Germinal center (tissue), 1 donor: ENCODE measurements at places on chromosomes 6 and 20.

- DNase-seq: no peak
Measured at GRCh38 chr20:61166324-61166723, 85.7 kb upstream of the CDH4 start.

- no peak for DNase-seq
Measured at GRCh38 chr6:41509580-41509979, 36.6 kb upstream of the FOXP4 start.

GRCh38 chr6:22325481-22325880 lies 28.6 kb upstream of the PRL start:
- no peak for DNase-seq

DNA sequence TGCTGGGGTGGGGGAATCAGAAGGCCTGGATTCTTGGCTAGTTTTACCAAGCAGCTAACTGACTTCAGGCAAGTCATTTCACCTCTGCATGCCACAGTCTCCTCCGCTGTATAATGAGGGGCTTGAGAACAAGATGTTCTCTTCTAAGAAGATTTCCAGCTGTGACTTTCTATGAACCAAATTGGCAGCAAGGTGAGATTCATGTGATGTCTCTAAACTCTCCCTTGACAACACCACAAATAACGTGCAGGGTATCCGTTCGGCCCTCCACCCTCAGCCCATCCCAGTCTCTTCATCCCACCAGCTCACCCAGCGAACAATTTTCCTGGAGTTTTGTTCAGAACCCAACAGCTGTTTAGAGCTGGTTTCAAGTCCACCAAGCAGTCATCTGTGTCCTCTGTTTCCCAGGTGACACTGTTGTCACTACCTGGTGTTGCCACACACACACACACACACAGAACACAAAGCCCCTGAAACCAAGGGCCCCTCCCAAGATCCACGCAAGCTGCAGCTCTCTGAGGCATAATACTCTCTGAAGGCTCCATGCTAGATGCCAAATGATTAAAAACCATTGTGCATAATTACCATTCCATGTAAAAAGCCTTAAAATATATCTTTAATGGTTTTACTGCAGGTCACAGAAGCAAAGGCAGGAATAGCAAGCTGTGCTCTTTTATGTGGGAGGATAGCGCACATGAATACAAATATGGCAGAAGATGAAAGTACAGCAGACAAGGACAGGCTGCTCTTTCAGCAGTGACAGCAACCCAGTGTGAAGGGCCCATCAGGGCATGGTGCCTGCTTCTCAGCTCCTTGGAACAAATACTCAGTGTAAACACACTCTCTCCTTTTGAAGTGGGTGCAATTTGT lies 48.2 kb downstream of the ARHGAP18 start:
- no peak for DNase-seq

- no peak for DNase-seq
Measured at GRCh38 chr6:16688984-16689636, 72.2 kb downstream of the ATXN1 start.

DNA sequence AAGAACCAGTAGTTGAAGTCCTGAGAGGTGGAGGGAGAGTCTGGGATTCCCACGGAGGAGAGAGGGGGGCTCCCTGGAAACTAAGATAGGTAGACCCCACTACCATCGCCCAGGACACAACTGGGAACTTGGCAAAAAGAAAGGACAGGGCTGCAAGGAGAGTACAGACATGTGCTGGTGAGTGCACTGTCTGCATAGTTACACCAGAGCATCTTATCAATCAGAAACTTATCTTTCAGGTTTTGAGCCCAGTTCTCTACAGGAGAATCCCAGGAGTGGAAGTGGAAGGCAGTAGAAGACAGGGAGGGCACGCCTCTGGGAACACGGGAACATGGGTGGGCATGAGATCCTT lies 12.2 kb downstream of the NFKBIL1 start:
- no peak for DNase-seq

DNA sequence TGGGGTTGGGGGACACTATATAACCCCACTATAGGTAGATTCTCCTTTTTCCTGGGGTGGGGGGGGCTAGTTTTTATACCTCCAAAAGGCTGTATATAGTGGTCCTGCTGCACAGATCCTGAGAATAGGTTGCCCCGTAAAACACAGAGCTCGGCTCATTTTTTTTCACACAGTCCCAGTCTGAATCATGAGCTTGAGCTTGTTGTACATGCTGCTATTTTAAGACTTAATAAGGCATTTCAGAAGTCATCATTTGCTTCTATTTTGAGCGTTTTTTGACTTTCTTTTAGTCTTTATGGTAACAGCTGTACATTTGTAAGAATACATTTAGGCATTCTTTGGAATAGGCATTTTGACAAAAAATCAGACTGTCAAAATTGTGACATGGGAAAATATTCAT lies 30.5 kb downstream of the SLC9A8 start:
- no peak for DNase-seq

DNA sequence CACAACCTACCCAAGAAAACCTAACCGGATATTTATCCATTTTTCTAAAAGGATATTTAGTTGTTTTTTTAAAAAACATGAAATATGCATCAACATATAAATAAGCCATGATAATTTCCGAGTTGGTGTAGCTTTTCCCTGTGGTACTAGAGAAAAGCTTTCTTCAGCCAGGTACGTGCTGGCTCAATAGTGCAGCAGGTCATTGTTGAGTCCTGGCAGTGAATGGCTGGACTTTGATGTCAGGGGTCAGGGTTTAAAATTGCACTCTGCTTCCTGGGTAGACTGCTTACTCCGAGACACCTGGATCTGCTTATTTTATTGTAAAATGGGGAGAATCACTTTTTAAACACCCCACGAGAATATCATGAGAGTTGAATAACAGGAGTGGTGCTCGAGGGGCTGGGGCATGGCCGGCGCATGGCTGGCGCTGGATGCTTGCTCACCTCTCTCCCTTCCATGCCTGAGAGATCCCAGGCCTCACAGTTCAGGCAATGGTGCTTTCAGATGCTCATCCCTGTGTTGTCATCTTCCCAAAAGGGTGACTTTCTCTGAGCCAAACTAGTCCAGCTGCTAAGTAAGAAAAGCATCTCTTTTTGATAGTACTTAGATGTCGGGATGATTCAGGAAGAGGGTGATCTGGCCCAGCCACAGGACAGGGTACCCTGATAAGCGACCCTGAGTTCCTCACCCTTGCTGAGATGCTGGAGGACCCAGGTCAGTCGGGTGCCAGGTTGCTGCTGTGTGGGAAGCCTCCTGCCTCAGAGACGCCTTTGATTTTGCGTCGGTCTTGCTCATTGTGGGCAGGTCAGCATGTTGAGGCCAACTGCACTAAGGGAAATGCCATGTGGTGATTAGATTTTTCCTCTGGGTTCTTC lies 269.1 kb upstream of the FOXQ1 start:
- no peak for DNase-seq

DNA sequence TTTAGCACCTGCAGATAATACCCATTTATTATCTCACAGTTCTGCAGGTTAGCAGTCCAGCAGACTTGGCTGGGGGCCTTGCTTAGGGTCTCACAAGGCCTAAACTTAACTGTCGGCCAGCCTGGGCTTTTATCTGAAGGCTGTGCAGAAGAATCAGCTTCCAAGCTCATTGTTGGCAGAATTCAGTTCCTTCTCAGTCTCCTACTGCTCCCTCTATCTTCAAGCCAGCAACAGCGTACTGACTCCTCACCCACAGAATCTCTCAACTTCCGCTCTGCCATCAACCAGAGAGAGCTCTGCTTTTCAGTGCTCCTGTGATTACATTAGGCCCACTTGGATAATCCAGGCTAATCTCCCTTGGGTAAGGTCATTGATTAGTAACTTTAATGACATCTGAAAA lies 30.2 kb upstream of the NHSL1 start:
- DNase-seq: no peak

GRCh38 chr6:109872968-109873545 lies 105.1 kb upstream of the GPR6 start:
- DNase-seq: no peak

GRCh38 chr6:30590509-30590908 lies 19.3 kb downstream of the ABCF1 start:
- DNase-seq: no peak

DNA sequence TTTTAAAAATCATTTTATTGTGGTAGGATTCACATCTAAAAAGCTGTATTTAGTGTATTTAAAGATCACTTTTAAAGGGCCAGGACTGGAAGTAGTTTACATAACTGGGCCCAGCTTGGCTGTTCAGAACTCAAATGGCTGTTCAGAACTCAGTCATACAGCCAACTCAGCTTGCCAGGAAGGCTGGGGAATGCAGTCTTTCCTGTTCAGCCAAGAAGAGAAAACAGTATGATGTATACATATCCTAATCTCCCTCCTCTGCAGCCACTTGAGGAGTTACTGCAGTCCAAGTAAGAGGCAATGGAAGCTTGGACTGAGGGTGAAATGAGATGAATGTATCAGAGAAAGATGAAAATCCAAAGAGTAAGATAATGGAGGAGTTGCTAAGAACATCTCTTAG lies 24.6 kb downstream of the DSTN start:
- DNase-seq: no peak

- DNase-seq: no peak
Measured at GRCh38 chr20:1944345-1945091, 49.3 kb downstream of the SIRPA start.

GRCh38 chr6:166029506-166029905 lies 138.1 kb downstream of the TBXT start:
- DNase-seq: no peak

DNA sequence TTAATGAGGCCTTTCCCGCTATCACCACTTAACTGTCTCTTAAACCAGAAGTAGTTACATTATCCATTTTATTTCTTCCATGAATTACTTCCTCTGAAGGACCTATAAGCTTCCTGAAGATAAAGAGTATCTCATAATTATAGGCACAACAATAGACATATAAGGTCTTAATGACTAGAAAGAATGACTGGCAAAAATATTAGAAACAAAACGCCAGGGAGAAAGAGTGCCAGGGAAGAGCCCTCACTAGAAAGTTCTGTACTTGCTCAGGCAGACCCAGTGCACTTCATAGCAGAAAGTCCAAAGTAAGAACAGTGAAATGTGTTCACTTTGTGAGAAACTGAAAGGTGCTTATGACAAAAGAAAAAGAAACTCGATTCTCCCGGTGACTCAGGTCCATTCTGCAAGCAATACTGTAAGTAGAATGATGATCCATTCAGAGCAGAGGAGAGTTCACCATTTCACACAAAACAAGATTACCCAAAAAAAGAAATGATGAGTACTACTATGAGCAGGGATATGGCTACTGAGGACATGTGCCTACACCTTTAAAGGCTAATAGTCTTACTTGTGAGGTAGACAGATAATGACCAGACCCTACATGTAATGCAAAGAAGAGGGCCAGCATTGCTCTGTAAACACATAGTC lies 5.5 kb downstream of the ZNF334 start:
- DNase-seq: no peak

- peak; percentile 30 for DNase-seq
Measured at GRCh38 chr6:26358511-26358981, 6.5 kb upstream of the BTN3A2 start.

DNA sequence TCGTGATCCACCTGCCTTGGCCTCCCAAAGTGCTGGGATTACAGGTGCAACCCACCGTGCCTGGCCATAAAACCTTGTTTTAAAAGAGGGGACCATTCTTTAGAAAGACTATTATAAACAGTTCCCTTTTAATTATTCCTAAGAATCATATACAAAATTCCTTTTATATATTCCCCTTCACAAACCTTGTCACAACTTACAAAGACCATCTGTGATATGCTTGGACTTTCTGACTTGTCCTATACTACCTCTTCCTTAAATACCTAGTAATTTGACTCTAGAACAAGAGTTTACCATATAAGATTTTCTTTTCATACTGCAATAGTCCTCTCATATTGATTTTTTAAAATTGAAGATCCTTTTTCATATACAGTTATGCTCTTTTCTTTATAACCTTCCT lies 135.8 kb upstream of the PRSS16 start:
- DNase-seq: no peak

DNA sequence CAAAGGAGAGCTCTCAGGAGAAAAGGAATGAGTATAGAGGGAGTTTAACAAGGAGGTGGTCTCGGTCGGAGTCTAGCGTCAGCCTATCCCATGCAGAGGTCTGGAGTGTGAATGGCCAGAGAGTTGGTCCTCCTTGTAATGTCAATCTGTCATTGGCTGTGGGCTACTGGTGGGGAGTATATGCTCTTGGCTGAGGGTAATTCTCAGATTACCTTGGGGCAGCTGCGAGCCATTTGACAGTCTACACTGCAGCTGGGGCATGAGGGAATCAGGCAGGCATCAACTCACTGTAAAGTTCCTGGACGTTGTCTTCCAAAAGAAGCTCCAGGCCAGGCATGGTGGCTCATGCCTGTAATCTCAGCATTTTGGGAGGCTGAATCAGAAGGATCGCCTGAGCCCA lies 48.1 kb downstream of the EBF4 start:
- DNase-seq: no peak

- DNase-seq: peak; percentile 68
Measured at GRCh38 chr6:45548657-45549515, 171.2 kb upstream of the SUPT3H start.
